ENCODE measurements at places on chromosomes 2 and 18. TPM values are rescaled to one million over a fixed set of nuclear protein-coding genes. Genes with fewer than 3 reads are reported as not detected.

The SLC9A4 gene
- total RNA-seq: not detected

The CLIP4 gene
- total RNA-seq: 128 TPM

The NT5DC4 gene
- total RNA-seq: 0.07 TPM

The C2orf92 gene
- 3.1 TPM for total RNA-seq

The CDH20 gene
- not detected for total RNA-seq

All from nasal cavity respiratory epithelium epithelial cell of viscerocranial mucosa (primary cell).